ENCODE measurements at places on chromosomes 12 and 14.

- DNase-seq: no peak
Observed at GRCh38 chr14:35952584-35952983, 126.4 kb downstream of the BRMS1L start.

GRCh38 chr12:50086148-50086547 lies 1.0 kb downstream of the SMARCD1 start:
- DNase-seq: no peak

DNA sequence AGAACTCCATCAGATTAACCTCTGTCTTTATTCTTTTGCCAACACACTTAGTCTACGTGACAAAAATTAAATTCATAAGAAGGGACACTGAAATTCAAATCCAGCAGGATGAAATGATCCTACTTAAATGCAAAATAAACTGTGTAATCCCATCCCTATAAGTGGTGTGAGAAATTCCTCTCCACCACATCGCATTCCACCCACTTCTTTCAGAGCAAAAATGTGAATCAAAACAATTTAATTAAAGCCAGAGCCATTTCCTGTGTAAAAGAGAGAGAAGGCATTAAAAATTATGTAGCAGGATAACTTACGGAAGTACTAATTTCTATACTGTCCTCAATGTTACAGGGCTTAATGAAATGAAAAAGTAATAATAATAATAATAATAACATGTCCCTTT lies 844.3 kb downstream of the GALC start:
- DNase-seq: no peak

DNA sequence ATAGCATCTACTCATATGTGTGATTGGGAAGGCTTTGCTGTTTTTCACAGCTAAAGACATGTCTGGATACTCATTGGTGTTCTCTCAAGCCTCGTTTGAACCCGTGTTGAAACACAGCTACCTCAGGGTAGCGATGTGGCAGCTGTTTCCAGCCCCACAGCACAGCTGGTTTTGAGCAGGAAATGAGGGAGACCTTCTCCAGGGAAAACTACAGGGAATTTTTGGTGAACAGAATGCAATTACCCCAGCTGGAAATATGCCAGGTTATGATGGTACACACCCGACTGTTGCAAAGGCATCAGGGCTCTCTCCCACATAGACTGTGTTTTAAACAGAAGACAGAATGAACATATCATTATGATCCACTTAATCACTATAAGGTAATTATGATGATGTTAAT lies 828.9 kb downstream of the VRK1 start:
- no peak for DNase-seq

DNA sequence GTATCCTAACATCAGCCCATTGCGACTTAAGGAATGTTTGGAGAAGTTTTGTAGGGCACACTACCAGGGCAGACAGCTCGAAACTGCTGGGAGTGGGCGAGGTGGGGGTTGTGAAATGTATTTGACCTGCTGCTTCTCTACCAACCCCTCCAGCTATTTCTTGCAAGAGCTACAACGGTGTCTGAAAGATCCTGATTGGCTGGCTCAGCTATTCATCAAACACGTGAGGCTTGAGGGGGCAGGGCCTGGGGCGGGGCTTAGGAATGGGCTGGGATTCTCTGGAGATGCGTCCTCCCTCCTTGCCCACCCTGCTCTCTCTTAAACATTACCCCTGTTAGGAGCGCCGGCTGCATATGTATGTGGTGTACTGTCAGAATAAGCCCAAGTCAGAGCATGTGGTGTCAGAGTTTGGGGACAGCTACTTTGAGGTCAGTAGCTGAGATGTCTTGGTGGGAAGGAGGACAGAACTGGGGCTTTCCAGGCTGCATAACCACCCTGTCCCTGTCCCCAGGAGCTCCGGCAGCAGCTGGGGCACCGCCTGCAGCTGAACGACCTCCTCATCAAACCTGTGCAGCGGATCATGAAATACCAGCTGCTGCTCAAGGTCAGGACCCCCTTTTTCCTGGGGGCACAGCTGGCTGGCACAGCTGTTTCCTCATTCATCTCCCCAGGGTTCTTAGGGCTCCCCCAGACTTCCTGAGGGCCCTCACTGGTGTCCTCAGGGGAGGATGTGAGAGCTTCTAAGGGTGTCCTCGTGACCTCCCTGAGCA lies 3.1 kb downstream of the ARHGEF25 start:
- DNase-seq: no peak

- DNase-seq: no peak
Observed at GRCh38 chr14:85824526-85824925, 294.6 kb downstream of the FLRT2 start.

DNA sequence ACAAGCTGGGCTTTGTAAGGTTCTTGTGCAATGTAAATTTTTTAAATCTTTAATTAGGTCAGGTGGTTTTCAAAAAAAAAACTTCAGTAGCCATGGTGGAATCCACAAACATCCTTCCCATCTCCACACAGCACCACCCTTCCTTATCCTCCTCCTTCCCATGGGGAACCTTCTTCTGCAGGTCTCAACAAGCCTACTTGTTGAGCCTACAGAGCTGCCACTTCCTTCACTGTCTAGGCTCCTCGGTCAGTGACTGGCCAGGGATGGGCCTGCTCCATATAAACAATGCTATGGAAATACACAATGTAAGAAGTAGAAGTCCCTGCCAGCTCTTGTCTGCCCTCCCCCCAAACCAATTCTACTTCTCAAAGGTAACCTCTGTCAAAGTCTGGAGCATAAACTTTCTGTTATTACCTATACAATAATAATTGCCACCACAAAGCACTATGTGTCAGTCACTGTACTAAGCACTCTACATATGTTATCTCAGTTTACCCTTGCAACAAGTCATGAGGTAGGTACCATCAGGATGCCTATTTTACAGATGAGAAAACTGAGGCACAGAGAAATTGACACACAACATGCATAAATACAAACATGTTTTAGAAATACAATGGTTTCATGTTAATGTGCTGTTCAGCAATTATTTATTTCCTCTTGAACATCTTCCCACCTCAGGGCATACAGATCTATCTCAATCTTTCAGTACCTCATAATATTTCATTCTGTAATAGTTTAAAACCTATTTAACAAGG lies 17.4 kb downstream of the LIMA1 start:
- no peak for DNase-seq

GRCh38 chr14:100645196-100645981 lies 58.2 kb upstream of the BEGAIN start:
- DNase-seq: peak; percentile 84

GRCh38 chr14:55707365-55707804 lies 127.4 kb downstream of the KTN1 start:
- DNase-seq: peak; percentile 22

- no peak for DNase-seq
Observed at GRCh38 chr14:32710731-32711680, 227.7 kb upstream of the NPAS3 start.

DNA sequence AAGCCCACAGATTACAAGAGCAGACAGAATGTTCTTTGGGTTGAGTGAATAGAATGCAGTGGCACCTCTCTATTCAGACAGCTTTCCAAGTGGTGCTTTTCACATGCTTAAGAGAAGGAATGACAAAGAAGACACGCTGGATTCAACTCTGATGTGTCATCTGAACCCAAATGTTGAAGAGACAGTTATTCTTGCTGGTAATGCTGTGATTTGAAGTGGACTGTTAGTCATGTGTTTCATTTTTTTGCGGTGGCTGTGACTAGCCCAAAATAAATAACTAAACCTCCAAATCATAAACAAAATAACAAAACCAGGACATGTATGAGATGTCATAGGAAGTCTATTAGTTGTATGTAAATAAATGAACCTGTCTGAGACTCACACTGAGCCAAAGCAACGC lies 391.8 kb upstream of the PRICKLE1 start:
- DNase-seq: no peak

DNA sequence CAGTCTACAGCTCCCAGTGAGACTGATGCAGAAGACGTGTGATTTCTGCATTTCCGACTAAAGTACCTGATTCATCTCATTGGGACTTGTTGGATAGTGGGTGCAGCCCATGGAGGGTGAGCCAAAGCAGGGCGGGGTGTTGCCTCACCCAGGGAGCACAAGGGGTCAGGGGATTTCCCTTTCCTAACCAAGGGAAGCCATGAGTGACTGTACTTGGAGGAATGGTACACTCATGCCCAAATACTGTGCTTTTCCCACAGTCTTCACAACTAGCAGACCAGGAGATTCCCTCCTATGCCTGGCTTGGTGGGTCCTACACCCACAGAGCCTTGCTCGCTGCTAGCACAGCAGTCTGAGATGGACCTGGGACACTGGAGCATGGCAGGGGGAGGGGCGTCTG lies 21.0 kb upstream of the ABCC9 start:
- DNase-seq: no peak

- peak; percentile 14 for DNase-seq
Observed at GRCh38 chr12:26121323-26122060, 3.3 kb downstream of the BHLHE41 start.

DNA sequence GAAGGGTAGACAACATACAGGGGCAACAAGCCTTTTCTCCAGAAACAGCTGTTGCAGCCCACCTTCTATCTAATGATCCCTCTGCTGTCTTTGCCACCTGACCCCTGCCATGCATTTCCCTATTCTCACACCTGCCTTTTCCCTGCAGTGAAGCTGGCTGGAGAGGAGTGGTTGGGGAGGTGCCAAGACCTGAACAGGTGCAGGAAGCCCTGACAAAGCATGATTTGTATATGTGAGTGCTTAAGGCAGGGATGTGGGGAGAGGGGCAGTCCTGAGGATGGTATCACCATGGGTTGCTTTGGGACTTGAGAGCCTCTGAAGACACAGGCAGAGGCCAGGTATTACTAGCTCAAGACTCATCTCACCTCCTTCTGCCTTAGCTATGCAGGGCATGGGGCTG lies 2.9 kb upstream of the PFDN5 start:
- no peak for DNase-seq

DNA sequence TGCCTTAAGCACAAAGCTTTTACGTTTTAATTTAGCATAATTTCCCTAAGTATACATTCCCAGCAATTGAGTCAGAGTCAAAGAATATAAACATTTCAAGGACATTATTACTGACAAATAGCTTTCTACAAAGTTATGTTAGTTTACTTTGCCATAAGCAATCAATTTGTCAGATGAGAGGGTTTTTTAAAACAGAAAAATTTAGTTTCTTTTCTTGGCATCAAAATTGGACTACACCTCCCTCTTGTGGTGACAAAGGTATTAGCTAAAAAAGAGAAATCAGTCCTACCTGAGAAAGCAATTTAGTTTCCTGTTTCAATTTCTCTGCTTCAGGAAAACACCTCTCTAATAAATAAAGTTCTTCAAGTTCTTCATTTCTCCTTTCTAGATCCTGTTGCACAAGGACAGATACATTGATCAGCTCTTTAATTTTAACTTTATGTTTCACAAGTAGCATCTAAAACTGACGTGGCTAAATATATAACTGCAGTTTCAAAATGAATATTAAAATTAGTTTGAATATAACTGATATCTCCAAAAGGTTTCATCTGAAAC lies 39.9 kb downstream of the DNAI7 start:
- DNase-seq: no peak

GRCh38 chr14:32417956-32418552 lies 89.0 kb downstream of the AKAP6 start:
- DNase-seq: no peak

All from CD14-positive monocyte (primary cell).